ENCODE measurements at places on chromosomes 3 and 15.

GRCh38 chr3:127406309-127407025, 118.6 kb upstream of the PRR20G start:
- no peak overlapping the region for H3K27ac ChIP-seq
- H3K4me1 ChIP-seq = no peaks in the 10 kb centered on the region
- H3K4me3 ChIP-seq = no peak overlapping the region
- DNase-seq = peak; percentile 38

GRCh38 chr3:139297588-139298311, 46.1 kb upstream of the MRPS22 start:
- peaks cover 34% of the 10 kb centered on the region for H3K4me1 ChIP-seq
- no peak overlapping the region for H3K4me3 ChIP-seq
- no peaks in the 10 kb centered on the region for H3K27me3 ChIP-seq
- peak; percentile 10 for DNase-seq

GRCh38 chr3:197881970-197882338, 68.0 kb upstream of the RPL35A start:
- DNase-seq = no peak
- H3K27me3 ChIP-seq = no peaks in the 10 kb centered on the region
- no peak overlapping the region for H3K4me3 ChIP-seq
- H3K36me3 ChIP-seq = peaks cover 35% of the 10 kb centered on the region

GRCh38 chr15:60720086-60720485, 241.1 kb upstream of the ICE2 start:
- H3K4me3 ChIP-seq = no peak overlapping the region
- DNase-seq = no peak
- no peaks in the 10 kb centered on the region for H3K27me3 ChIP-seq
- H3K4me1 ChIP-seq = peaks cover 17% of the 10 kb centered on the region
- H3K27ac ChIP-seq = no peak overlapping the region

GRCh38 chr15:92733090-92733933, 77.7 kb upstream of the FAM174B start:
- H3K27ac ChIP-seq = no peak overlapping the region
- H3K4me1 ChIP-seq = peaks cover 8% of the 10 kb centered on the region
- no peaks in the 10 kb centered on the region for H3K27me3 ChIP-seq
- no peak for DNase-seq
- H3K36me3 ChIP-seq = peaks cover 2% of the 10 kb centered on the region

All from chondrocyte (in vitro differentiated cells).